ENCODE measurements at places on chromosomes 12 and 14. TPM values are rescaled to one million over a fixed set of nuclear protein-coding genes. Genes with fewer than 3 reads are reported as not detected.

DNA sequence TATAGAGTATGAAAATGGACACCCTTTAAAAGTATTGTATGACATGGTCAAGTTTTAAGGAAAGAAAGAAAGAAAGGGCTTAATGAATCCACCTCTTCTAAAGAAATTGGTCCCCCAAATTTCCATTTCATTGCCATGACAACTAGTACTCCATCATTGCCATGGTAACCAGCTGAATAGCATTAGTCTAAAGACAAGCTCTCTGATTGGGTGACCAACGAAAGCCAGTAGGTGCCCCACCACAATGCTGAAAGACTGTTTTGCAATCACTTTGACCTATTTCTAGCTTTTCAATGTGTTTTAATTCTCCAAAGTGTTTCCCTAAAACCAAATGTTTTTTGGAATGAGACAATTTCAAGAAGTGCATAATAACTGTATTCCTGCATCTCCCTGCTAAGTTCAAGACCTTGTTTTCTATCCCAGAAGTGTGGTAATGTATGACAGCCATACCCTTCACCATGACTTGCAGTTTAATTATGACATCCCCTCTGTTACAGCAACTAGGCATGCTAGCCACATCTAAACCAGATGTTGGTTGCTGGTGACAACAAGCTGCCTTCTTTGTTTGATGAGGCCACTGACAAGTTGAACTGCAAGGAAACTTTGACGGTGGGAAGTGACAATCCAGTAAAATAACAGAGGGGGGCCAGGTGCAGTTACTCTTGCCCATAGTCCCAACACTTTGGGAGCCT is 46.7 kb downstream of the KICS2 start:
- DNase-seq, result no peak

- DNase-seq, result no peak
Observed at GRCh38 chr12:1920436-1920835, 2.0 kb upstream of the CACNA2D4 start.

DNA sequence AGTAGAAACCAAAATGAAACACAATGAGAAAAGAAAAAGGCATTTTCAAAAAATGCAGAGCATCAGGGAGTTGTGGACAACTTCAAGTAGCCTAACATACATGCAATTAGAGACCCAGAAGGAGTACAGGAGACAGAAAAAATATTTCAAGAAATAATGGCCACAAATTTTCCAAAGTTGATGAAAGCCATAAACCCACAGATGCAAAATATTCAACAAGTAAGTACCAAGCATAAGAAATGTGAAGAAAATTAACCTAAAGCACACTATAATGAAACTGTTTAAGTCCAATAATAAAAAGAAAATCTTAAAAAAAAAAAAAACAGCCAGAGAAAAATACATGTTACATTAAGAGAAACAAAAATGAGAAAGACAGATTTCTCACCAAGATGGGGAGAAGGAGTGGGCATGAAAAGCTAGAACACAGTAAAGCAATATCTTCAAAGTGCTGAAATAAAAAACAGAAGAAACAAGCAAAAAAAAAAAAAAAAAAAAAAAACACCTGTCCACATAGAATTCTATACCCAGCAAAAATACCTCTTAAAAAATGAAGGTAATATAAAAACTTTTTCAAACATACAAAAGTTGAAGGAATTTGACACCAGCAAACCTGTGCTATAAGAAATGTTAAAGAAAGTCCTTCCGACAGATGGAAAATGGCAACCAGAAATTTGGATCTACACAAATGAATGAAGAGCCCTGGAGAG is 77.1 kb downstream of the PRKAB1 start:
- DNase-seq, result no peak

DNA sequence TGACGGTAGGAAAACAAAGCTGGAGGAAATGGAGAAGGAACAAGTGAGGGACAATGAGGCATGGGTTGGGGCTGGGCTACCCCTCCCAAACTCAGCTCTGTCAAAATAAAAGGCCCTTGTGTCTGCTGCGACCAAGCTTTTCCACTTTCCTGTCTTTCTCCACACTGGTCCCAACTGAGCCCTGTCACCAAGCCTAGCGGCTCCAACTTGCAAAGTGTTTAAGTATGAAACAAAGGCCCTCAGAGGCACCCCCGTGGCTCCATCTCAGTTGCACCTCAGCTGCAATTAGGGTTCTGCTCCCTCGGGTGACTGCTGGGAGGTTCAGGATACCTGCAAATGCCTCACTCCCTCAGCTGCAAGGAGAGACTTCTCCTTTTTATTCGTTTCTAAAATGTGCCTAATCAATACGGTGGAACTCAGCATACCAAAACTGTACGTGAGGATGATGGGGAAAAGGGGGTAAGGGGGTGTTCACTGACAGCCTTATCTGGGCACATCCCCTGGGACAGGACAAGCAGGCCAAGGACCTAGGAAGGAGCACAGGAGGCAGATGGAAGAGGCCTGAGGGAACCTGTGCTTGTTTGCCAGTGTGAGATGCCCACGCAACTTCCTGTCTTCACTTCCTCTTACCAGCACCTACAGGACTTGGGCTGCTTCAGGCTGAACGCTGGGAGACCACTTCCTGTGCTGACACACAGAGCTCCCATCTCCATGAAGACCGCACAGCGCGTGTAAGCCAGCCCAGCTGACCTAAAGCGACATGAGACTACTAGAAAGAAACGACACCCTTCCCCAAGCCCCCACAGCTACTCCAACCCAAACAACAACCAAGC is 8.9 kb downstream of the VAMP1 start:
- DNase-seq, result no peak

GRCh38 chr12:58269476-58269875 is 328.1 kb downstream of the ATP23 start:
- DNase-seq, result no peak

DNA sequence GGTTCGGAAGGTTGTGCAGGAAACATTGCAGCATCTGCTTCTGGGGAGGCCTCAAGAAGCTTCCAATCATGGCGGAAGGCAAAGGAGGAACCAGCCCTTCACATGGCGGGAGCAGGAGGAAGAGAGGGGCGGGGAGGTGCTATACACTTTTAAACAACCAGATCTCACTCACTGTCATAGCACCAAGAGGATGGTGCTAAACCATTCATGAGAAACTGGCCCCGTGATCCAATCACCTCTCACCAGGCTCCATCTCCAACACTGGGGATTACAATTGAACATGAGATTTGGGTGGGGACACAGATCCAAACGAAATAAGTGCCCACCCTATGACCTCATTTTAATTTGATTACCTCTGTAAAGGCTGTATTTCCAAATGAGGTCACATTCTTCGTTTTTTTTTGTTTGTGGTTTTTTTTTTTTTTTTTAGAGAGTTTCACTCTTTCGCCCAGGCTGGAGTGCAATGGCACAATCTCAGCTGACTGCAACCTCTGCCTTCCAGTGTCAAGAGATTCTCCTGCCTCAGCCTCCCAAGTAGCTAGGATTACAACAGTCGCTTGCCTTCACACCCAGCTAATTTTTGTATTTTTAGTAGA is 11.4 kb upstream of the ORAI1 start:
- no peak for DNase-seq

- no peak for DNase-seq
Observed at GRCh38 chr12:96710127-96710745, 196.8 kb upstream of the NEDD1 start.

GRCh38 chr14:58540749-58541632 is 96.8 kb upstream of the DACT1 start:
- no peak for DNase-seq

DNA sequence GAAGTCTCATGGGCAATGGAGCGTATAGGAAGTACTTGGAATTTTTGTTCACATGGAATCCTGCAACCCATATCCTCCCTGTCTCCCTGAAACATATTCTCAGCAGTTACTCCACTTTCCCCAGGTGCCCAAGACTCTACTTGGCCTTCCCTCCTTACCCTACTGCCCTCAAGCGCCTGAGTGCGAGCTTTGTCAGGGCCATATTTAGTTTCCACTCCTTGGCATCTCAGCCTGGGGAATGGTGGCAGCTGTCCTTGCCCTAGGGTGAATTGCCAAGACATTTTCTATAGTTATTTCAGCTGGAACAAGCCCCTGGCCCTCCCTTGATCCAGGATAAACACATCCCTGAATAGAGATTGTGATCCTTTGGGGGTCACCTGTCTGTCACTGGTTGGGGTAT is 569.3 kb upstream of the LRFN5 start:
- DNase-seq, result no peak

DNA sequence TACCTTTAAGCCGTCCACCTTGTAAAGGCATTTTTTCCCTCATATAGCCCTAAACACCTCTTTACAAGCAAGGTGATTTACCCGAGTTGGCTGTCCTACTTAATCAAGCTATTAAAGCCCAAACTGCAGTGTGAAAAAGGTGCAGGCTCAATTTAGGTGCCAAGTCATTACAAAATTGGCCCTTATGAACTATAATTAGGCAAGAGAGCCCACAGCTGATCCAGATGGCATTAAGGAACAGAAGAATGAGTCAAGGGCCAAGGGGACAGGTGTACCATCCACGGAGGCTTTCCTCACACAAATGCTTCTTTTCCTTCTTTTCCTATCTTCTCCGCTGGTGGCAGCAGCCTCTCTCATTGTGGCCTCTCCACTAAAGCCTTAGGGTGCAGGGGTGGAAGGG is 90.5 kb downstream of the TTC8 start:
- DNase-seq, result no peak

DNA sequence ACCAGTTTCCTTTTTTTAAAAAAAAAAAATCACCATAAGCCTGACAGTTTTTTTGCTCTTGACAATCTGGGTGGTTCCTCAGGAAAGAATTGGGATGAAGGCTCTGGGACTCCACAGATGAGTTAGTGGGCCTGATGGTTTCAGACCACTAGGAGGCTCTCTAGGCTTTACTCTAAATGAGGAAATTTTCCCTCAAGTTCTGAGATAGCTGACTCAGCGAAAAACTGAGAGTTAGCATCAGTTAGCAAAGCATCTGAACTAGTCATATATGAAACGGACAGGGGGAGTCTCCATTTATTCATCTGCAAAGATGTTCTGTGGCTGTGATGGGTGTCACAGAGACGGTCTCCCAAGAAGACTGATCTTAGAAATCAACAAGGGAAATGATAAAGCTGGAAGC is 314.3 kb upstream of the OR4E1 start:
- peak; percentile 45 for DNase-seq

GRCh38 chr12:44875417-44875953 is 630 bp downstream of the NELL2 start:
- DNase-seq, result no peak

- DNase-seq, result no peak
Observed at GRCh38 chr12:16472631-16473030, 125.2 kb downstream of the MGST1 start.

DNA sequence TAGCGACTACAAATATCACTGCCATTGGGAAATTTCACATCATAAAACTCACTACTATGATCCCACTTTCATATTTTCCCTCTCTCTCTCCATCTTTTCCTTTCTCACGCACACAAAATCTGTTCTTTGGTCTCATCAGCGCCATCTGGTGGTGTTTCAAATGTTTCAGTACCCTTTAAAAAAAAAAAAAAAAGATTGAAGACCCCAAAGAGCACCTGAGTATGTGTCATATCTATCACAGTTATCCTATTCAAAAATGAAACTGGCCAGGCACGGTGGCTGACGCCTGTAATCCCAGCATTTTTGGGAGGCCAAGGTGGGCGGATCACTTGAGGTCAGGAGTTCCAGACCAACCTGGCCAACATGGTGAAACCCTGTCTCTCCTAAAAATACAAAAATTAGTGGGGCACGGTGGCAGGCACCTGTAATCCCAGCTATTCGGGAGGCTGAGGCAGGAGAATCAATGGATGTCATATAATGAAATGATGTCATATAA is 72.4 kb downstream of the TTC9 start:
- DNase-seq, result peak; percentile 54

- DNase-seq, result no peak
Observed at GRCh38 chr12:3182426-3182825, 105.2 kb downstream of the TSPAN9 start.

GRCh38 chr14:88359500-88359899 is 26.0 kb upstream of the SPATA7 start:
- no peak for DNase-seq

- no peak for DNase-seq
Observed at GRCh38 chr12:13088496-13088895, 15.0 kb downstream of the GSG1 start.

- DNase-seq, result no peak
Observed at GRCh38 chr12:115990241-115990640, 287.3 kb downstream of the MED13L start.

DNA sequence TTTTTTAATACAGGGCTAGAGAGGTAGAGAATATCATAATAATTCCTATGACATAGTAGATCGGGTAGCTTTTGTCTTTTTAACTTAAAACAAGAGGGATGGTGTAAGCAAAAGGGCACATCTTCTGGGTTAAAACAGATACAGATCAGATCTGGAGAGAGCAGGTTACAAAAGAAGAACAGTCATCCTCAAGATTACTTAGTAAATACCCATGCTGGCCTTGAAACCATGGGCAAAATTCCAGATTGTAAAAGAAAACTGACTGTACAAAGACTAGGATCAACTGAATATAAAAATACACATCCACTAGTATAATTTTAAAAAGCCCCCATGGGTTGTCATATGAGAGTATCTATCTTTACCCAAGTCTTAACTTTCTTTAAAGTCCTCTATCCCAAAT is 76.7 kb downstream of the MED13L start:
- DNase-seq, result no peak

DNA sequence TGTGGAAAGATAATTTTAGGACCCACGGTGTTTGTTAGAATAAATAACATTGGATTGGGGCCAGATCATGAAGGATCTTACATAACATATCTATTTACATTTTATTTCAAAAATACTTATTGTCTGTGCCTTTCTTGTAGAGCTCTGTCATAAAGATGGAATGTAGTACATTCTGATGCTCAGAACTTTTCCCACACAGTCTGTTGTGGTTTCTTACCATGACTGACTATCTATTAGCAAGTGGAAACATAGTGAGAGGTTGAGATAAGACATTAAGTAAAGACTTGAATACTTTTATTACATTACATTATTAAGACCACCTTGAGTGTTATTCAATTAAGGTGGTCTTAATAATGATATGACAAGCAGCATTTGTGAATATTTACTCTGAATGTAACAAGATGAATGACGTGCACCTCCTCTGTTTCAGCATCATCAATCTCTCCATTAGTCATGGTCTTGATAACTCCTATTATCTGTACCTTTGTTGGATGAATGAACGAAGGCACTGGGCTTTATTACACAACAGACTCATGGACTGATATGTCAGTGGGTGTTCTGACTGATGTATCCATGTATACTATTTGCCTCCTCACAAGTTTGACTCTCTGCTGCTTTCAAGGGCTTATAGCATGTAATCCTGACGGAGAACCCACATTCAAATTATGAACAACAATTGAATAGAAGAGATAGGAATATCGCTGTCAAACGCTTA is 883.0 kb upstream of the FLRT2 start:
- DNase-seq, result no peak

DNA sequence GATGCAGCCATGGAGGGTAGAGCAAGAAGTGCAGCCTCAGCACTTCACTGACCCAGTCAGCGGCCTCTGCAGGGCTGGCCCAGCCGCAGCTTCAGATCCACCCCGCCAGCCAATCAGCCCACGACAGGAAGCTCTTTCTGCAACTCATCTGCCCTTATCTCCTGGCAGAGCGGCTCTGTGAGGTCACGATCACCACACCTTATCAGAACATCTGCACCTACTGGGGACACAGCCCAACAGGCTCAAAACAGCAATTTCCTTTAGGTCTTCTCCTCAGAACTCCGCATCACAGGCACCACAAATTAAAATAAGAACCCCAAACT is 287.3 kb downstream of the BCL11B start:
- DNase-seq, result no peak

The SIX6 gene
- total RNA-seq, result not detected

The ZNF664 gene
- total RNA-seq, result 124 TPM

The LHX5 gene
- 2.4 TPM for total RNA-seq

The JAG2 gene
- 85.9 TPM for total RNA-seq

The RAB21 gene
- total RNA-seq, result 57.1 TPM

The SDR9C7 gene
- not detected for total RNA-seq

The RACGAP1 gene
- 147 TPM for total RNA-seq

The NOVA1 gene
- not detected for total RNA-seq

The COX8C gene
- not detected for total RNA-seq

Data from HCT116 (cell line).